ENCODE measurements at places on chromosomes 1 and 21. TPM values are rescaled to one million over a fixed set of nuclear protein-coding genes. Genes with fewer than 3 reads are reported as not detected.

RAB7B gene
- total RNA-seq, result 9.0 TPM

OR6Y1 gene
- total RNA-seq, result not detected

AADACL4 gene
- total RNA-seq, result not detected

FCRL5 gene
- total RNA-seq, result not detected

MRPL37 gene
- total RNA-seq, result 112 TPM

TMEM79 gene
- 2.3 TPM for total RNA-seq

FCRL6 gene
- total RNA-seq, result not detected

C2CD4D gene
- total RNA-seq, result not detected

NAV1 gene
- total RNA-seq, result 43.3 TPM

MTMR11 gene
- 2.3 TPM for total RNA-seq

TMOD4 gene
- total RNA-seq, result 0.35 TPM

MEF2D gene
- total RNA-seq, result 62.2 TPM

VPS26C gene
- 68.5 TPM for total RNA-seq

TMPRSS15 gene
- total RNA-seq, result 0.05 TPM

MATN1 gene
- 0.05 TPM for total RNA-seq

RPE65 gene
- total RNA-seq, result 0.36 TPM

C21orf91 gene
- total RNA-seq, result 19.1 TPM

RBM11 gene
- not detected for total RNA-seq
